ENCODE measurements at places on chromosomes 7 and 10. TPM values are rescaled to one million over a fixed set of nuclear protein-coding genes. Genes with fewer than 3 reads are reported as not detected.

DNA sequence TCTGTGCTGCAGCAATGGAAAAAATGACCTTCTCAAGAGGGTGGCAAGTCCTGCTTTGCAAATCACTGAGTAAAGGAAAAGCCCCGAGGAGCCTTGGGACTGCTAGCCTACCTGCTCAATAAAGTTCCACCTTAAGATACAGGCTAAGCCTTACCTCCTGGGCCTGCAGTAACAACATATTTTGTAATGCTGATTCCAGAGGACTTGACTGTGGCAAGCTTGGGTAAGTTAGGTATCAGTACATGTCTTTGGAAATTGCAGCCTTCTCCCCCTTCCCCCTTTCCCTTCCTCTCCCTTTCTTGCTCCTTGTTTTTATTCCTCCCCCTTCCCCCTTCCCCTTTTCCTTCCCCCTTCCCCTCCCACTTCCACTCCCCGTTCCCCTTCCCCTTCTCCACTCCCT, 126.2 kb downstream of the SORCS3 start:
- no peak for DNase-seq

DNA sequence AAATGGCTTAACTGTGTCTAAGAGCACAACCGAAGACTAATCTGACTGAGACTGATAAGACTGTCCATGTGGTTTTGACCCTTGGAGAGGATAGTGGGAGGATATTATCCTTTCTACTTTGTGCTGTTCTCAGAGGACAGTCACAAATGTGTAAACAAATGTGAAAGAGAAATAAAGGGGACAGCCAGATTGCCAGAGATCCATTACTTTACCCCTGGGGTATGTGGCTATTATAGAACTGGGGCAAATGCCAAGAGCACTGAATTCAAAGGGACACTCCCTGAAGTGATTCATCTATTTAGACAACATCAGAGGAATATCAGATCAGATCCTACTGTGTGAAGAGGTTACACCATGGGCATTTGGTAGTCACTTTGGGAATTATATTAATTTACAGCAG, 154.7 kb downstream of the RNLS start:
- peak; percentile 83 for DNase-seq

DNA sequence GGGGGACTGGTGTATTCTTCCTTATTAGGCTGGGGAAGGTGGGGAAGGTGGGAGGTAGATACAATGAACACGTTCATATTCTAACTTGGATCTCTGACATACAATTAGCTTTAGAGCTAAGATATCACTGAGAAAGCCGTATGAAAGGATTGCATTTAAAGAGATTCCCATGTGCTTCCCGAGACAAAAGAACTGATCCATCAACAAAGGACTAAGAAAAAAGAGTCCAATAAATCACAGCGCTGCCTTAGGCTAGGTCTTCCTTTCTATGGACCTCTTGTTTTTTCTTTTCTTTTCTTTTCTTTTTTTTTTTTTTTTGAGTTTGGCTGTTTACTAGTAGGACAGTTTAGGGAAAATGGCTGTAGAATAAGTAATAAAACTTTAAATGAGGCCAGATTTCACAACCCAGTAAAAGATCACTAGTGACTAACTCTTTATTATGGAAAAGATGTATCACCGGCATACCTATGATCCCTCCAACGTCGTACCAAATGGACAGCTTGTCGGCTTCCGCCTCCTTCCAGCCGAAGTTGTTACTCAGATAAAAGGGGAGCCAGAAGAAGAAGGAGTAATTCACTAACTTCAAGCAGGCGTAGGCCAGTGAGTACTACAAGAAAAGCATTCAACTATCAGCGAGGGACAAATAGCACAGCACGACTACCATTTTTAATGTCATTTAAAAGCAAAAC, 50.0 kb downstream of the SLC37A3 start:
- DNase-seq, result peak; percentile 3

GRCh38 chr7:27191161-27191731, 6.2 kb upstream of the HOXA11 start:
- no peak for DNase-seq

- no peak for DNase-seq
Observed at GRCh38 chr7:1271656-1272055, 39.0 kb downstream of the UNCX start.

- DNase-seq, result no peak
Observed at GRCh38 chr10:73623056-73623455, 18.2 kb downstream of the MYOZ1 start.

DNA sequence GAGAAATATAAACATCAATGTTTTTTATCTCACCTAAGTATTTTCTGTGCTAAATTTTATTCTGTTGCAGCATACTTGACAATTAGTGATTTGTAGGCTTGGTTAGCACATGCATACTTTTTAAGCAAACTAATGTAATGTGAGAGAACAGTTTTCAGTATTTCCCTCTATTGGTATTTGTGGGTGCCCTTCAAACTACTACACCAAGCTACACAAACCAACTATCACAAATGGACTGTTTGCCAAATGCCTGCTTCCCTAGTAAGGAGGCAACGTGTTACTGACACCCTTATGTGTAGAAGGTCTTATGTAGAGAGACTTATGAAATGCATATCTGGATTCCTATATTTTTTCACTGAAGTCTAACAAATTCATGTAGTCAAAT, 98.4 kb upstream of the FZD1 start:
- no peak for DNase-seq

DNA sequence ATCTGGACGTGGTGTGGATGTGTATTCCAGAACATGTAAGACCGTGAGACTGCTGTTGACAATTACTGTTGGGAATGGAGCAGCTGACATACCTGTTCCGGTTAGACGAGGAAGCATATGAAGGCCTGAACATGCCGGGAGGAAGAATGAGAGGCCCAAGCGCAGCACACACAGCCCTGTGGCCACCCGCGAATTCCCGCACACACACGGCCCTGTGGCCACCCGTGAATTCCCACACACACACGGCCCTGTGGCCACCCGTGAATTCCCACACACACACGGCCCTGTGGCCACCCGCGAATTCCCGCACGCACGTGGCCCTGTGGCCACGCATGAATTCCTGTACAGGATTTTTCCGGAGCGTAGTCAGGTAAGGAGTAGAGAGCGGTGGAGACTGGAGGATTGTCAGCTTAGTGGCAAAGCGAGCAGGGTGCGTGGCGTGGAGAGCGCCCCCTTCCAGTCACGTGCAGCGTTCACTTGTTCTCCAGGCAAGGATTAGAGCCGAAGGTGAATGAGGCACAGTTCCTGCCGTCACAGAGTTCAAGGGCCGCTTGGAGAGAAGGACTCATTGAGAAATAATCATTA, 9.5 kb upstream of the SUN1 start:
- DNase-seq, result no peak

GRCh38 chr10:61919646-61920215, 18.2 kb downstream of the ARID5B start:
- no peak for DNase-seq

GRCh38 chr10:35400595-35401268, 64.4 kb downstream of the CCNY start:
- DNase-seq, result no peak

GRCh38 chr10:121337427-121337826, 260.8 kb downstream of the FGFR2 start:
- no peak for DNase-seq

GRCh38 chr10:100009283-100009792, 409 bp downstream of the DNMBP start:
- peak; percentile 53 for DNase-seq

GRCh38 chr10:14601872-14602725, 172.6 kb downstream of the FAM107B start:
- DNase-seq, result peak; percentile 56

Gene CHRM2
- 1.1 TPM for total RNA-seq

Gene ANTXRL
- not detected for total RNA-seq

Measured in M059J (cell line).